ENCODE measurements at places on chromosomes 4 and X. TPM values are rescaled to one million over a fixed set of nuclear protein-coding genes. Genes with fewer than 3 reads are reported as not detected.

GRCh38 chrX:41621222-41621723 lies 67.5 kb upstream of the GPR34 start:
- no peak for DNase-seq

- DNase-seq = no peak
Measured at GRCh38 chr4:140342620-140343019, 30.8 kb upstream of the SCOC start.

Gene KCNE5
- 1.9 TPM for total RNA-seq

DNA sequence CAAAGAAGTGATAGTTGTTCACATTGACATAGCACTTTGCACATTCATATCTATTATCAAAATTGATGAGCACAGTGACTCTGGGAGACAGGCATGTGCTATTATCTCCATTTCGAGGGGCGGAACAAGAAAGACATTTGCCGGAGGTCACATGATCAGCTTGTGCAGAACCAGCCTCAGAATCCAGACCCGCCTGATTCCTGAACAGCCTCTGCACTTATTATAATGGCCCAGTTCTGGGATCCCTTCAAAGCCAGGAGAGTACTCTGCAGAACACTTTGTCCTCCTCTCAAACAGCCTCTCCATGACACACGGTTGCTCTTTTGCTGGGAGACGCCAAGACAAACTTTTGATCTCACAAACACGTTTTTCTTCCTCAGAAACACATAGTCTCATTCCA lies 48.4 kb downstream of the RWDD4 start:
- no peak for DNase-seq

Gene VCX3B
- total RNA-seq = not detected

Gene ZNF630
- 8.4 TPM for total RNA-seq

Gene IQSEC2
- 8.6 TPM for total RNA-seq

Gene DCLK2
- 65.0 TPM for total RNA-seq

GRCh38 chr4:2734612-2735011 lies 21.5 kb downstream of the TNIP2 start:
- no peak for DNase-seq

All from occipital lobe (tissue), 3 donors.